ENCODE measurements at places on chromosomes 11 and 22. TPM values are rescaled to one million over a fixed set of nuclear protein-coding genes. Genes with fewer than 3 reads are reported as not detected.

DNA sequence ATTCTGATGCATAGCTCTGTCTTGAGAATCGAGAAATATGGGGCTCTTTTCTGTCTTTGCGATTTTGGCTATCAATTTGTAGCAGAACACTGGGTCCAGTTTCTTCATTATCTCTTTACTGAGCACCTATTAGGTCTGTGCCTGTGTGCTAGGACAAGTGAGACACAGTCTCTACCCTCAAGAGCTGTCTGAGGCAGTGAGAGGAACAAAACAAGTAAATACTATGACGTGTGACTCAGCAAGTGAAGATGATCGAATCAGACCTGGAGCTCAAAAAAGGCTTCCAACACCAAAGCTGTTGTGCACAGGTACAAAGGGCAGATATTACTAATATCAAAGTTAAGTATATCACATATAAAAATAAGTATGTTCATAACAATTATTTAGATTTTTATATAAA lies 52.4 kb downstream of the LGR4 start:
- no peaks in the 10 kb centered on the region for H3K36me3 ChIP-seq
- DNase-seq: no peak
- H3K27me3 ChIP-seq: no peaks in the 10 kb centered on the region
- no peak overlapping the region for H3K4me3 ChIP-seq
- no peak overlapping the region for H3K27ac ChIP-seq

DNA sequence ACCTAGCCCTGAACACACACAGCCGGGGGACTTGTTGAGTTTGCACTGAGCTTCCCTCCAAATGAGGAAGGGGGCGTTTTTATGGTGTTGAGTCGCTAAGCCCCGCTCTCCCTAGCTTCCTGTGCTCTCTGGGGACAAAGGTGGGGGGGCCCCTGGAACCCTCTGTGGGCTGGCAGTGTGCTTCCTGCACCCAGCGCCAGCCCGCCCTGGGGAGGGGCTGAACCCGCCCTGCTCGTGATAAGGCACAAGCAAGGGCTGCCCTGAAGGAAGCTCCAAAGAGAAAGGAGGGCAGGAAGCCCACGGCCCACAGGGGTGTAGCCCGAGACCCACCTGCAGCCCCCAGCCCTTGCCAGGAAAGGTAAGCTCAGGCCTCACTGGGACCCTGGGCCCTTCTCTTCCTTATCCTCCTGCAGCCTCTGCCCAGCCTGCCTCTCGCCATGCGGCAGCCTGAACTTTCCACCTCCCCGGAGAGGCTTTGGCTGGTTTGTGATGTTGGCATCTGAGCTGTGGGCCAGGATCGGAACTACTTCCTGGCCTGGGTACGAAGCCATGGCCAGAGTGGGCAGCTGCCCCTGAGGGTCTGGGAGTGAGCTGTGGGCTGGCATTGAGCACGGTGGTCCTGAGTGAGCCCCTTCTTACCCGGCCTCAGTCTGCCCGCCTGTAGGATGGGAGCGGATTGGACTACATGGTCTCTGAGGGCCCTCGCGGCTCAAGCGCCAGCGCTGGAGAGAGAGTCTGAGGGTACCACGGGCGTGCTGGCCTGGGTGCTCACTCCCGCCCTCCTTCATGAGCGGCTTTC lies at the start of gene FERMT3:
Gene FERMT3 (plus strand): TSS at position 265 of the 799 bp plus-strand sequence. CDS start 644 bp downstream, outside the sequence.
- H3K36me3 ChIP-seq: peaks cover 27% of the 10 kb centered on the region
- DNase-seq: no peak
- peaks cover 25% of the 10 kb centered on the region for H3K4me1 ChIP-seq
- no peaks in the 10 kb centered on the region for H3K27me3 ChIP-seq

GRCh38 chr11:120522736-120523135 lies 11.2 kb downstream of the GRIK4 start:
- H3K36me3 ChIP-seq: no peaks in the 10 kb centered on the region
- no peak overlapping the region for H3K27ac ChIP-seq
- H3K27me3 ChIP-seq: peaks cover 8% of the 10 kb centered on the region
- H3K4me3 ChIP-seq: no peak overlapping the region
- DNase-seq: no peak

GRCh38 chr22:36860821-36861659 lies at the start of gene NCF4:
Gene NCF4, plus strand, starts transcription at chr22:36861006. Its CDS starts 166 bp downstream, at chr22:36861172.
- peaks cover 10% of the 10 kb centered on the region for H3K27me3 ChIP-seq
- H3K27ac ChIP-seq: no peak within 1 kb of the TSS
- no peaks in the 10 kb centered on the region for H3K36me3 ChIP-seq
- H3K4me3 ChIP-seq: no peak within 1 kb of the TSS
- no peak for DNase-seq

DNA sequence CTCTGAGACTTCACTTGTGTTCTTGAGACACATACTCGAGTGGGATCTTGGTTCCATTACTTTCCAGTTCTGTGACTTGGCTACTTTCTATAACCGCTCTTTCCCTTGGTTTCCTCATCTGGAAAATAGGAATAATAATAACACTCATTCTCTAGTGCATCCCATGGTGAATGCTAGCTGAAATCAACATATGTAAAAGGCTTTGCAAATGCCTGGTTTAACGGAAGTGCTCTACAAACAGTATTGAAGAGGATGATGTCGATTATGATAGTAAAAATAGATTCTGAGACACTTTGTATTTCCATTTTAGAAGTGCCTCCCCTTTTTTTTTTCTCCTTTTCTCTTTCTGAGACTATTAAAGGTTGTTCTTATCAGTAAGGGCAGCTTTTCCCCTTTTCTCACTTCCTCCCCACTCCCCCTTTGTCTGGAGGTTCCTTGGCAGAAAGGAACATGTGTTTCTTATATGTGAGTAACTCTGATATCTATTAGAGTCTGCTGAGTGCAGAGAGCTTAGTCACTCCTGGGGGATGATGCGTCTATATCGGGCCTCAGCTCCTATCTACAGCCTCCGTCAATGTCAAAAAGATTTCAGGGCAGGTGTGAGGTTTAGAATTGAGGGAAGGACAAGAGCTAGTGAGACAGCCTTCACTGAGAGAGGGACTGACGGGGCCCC lies 489.3 kb downstream of the NTM start:
- H3K4me3 ChIP-seq: no peak overlapping the region
- H3K27ac ChIP-seq: peak overlapping the region; percentile 5
- H3K4me1 ChIP-seq: peaks cover 12% of the 10 kb centered on the region
- H3K27me3 ChIP-seq: no peaks in the 10 kb centered on the region
- no peaks in the 10 kb centered on the region for H3K36me3 ChIP-seq
- peak; percentile 76 for DNase-seq

GRCh38 chr11:105158436-105158835 lies 18.9 kb upstream of the CARD18 start:
- H3K4me3 ChIP-seq: no peak overlapping the region
- no peak for DNase-seq
- H3K27ac ChIP-seq: no peak overlapping the region
- no peaks in the 10 kb centered on the region for H3K4me1 ChIP-seq
- H3K27me3 ChIP-seq: no peaks in the 10 kb centered on the region

DNA sequence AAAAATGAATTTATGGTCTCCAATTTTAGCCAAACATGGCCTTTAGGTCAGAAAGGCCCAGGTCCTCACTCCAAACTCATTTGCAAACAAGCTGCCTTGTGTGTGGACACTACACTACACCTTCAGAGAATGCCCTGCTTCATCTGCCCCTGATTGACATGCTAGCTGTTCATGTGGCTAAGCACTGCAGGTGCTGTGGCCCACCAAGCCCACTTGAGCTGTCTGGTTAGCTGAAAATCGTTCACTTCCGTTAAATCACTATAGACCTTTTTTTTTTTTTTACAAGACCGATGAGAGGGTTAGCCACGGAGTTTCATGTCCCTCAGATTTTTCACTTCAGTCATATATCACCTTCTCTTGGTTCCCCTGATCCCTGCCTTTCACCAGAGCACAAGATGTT lies 39.3 kb downstream of the NF2 start:
- H3K27ac ChIP-seq: no peak overlapping the region
- H3K27me3 ChIP-seq: no peaks in the 10 kb centered on the region
- no peak for DNase-seq

Gene C11orf21
- total RNA-seq: not detected

All from astrocyte (in vitro differentiated cells and primary cell).